ENCODE measurements at places on chromosomes 13 and 19.
A peak's percentile ranks its signal among the peaks of the same experiment; 100 is the strongest.

DNA sequence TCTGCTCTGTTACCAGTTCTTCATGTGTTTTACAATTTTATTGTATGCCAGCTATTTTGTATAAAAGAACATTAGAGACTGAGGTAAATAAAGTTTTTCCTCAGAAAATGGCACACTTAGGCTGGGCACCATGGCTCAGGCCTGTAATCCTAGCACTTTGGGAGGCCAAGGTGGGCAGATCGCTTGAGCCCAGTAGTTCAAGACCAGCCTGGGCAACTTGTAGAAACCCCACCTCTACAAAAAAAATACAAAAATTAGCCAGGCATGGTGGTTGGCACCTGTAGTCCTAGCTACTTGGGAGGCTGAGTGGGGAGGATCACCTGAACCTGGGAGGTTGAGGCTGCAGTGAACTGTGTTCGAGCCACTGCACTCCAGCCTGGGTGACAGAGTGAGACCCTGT lies 32.0 kb downstream of the CCDC8 start:
- no peak for DNase-seq

DNA sequence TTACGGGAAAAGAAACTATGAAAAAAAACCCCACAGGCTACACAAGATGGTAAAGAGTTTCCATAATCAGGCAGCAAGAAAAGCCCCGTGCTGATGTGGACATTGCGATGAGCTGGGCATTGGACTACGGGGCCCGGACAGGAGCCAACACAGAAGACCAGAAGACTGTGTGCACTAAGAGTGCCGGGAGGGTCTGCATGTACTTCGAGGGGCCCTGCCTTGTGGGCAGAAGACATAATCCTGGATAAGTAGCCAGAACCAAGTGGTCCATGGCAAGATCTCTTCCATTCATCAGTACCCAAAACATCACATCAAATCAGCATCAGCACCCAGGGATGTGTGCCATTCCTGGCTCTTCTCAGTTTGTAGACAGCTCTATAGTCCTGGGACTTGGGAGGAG lies 317.8 kb downstream of the FGF9 start:
- no peak for DNase-seq

- DNase-seq, result no peak
These were observed 2660.1 kb upstream of the PCDH20 start for GRCh38 chr13:64075543-64076271.

DNA sequence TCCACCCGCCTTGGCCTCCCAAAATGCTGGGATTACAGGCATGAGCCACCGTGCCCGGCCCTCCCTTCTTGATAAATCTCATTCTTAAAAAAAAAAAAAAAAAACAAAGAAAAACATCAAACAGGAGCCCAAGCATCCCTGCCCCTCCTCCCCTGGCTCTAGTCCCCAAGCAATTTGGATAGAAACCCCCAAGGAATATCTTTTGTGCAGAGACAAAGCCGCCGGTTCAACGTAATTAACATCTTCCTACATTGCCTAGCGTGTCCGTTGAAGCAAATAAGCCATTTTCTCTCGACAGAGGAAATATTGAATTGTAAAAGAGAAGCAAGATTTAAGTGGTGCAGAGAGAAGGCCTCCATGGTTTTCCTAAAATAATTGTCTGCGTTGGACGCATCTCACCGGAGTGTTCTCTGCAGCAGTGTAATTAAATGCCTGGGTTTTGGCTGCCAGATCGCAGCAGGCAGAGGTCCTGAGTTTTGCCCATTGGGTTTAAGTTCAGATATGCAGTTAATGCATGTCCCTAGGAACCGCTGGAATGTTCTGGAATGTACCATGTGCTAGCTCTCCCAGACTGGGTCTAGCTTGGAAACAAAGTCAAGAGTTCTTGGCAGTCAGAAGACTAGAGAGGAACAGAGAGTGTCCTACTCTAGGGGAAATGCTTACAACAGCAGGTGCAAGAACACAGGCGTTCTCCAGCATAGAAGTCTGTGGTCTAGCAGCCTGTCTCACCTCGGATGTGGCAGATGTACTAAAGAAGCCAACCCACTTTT lies 30.8 kb downstream of the PIN1 start:
- no peak for DNase-seq

DNA sequence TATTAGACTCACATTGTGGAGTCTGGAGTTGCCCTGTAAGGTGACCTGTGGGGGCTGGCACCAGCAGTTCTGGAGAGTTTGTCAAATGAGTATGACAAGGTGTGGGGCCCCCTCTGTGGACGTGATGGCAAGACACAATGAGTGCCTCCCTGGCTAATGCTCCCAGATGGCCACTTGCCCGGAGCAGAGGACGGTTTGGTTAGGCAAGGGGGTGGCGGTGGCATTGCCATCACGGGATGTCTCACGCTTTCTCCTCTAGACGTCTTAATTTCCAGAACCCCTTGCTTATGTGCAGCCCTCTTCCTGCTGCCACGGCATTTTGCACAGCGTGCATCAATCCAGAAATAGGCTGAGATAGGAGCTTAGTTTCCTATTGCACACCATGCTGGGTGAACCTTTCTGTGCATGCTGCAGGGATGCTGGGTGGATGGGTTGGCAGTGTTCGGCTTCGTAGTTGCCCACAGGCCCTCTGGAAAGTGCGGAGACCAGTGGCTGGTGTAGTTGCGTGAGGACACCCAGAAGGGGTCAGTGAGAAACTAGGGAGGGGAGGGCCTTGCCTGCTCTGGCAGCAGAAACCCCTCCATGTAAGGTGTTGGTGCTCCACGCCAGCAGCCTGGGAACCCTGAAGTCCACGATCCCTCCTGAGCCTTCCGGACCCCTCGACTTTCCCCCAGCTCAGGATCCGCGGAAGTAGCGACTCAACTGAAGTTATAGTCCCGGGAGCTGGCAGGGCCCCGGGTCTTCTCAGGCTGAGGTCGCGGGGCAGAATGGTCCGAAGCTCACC lies 18.1 kb upstream of the LRP3 start:
- DNase-seq, result peak; percentile 39

DNA sequence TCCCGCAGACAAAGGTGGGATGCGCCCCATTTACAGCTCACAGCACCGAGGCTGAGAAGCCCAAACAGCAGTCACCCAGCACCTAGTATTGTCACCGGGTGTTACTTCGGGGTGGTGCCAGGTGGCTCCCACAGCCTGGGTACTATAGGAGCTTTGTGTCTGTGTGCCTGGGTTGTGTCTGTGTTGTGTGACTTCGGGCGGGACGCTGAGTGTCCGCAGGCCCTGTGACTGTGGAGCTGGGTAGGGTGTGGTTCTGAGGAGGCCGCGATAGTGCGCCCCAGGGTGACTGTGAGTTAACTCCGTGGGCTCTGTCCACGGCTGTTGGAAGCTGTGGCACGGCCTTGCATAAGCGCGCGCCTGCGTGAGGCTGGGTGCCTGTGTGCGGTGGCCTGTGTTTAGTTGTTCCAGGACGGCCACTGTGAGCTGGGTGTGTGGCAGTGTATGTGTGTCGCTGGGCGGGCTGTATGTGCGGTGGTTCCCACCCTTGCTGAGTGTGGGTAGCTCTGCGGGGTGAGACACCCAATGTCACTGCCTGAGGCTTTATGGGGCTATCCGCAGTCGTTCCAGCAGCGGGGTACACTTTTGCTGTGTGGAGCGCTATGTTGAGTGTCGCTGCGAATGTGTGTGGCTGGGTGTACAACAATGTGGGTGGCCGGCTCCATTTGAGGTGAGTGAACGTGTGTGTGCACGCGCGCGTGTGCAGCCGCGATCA lies 559 bp upstream of the SSBP4 start:
- no peak for DNase-seq

DNA sequence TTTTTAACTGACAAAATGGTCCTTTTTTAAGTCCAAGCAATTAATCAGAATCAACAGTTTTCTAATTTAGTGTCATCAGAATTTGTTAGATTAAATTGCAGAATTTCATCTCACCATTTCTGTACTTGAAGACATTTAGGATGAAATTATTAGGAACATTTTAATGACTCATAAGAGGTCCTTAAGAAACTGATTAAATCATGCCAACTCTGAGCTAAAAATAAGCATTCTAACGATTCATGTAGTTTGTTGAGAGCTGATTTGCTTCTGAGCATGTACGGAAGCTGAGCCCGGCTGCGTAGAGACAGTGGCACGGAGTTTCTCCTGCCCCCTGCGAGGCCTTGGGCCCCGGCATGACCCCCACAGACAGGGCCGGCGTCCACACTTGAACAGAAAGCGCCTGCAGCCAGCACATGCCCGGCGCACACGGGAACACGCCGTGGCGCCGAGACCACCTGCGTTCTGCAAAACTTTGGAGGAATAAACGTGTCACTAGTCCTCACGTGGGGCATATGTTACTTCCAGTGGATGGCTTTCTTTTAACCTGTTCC lies 89.7 kb upstream of the MCF2L start:
- DNase-seq, result no peak

DNA sequence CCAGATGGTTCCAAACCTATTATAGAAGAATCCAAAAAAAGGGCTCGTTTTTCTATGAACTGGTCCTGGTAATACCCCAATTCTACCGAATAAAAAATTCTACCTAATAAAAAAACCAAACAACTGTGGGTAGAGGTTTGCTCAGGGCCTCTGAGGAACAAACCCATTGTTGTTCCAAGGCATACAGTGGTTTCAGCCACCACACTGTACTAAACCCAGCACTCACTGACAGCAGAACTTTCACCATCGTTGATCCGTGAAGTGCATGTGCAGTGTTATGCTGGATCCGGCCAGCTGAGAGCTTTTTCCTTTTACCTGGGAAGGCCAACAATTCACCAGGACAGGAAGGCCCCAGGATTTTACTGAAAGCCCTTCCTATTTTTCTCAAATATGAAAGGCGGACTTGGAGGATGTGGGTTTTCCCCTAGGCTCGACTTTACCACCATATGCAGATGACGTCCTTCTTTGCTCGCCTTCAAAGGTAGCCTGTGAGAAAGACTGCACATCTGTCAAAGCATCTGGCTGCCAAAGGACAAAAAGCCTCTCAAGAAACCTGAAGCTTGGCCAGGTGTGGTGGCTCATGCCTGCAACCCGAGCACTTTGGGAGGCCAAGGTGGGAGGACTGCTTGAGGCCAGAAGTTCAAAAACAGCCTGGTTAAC lies 7.2 kb upstream of the PABPC3 start:
- DNase-seq, result no peak

GRCh38 chr19:2309734-2310362 lies 1.9 kb upstream of the LINGO3 start:
- DNase-seq, result no peak

GRCh38 chr13:53068585-53069520 lies 40.2 kb downstream of the OLFM4 start:
- DNase-seq, result no peak

DNA sequence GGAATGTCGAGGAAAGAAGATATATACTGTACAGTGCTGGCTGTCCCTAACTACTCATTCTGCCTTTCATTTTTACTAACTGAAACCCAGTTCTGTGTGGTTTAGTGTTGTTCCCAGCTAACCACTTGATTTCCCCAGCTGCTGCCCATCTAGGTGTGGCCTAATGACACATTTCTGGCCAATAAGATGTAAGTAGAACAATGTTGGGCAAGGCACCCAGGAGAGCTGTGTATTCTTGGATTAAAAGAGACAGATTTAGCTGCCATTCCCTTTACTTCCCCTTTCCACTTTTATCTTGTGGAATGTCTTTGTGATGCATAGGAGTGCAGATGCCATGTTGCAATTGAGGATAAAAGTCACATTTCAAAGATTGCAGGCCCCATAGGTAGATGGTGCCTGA lies 28.3 kb upstream of the PCDH9 start:
- peak; percentile 6 for DNase-seq

DNA sequence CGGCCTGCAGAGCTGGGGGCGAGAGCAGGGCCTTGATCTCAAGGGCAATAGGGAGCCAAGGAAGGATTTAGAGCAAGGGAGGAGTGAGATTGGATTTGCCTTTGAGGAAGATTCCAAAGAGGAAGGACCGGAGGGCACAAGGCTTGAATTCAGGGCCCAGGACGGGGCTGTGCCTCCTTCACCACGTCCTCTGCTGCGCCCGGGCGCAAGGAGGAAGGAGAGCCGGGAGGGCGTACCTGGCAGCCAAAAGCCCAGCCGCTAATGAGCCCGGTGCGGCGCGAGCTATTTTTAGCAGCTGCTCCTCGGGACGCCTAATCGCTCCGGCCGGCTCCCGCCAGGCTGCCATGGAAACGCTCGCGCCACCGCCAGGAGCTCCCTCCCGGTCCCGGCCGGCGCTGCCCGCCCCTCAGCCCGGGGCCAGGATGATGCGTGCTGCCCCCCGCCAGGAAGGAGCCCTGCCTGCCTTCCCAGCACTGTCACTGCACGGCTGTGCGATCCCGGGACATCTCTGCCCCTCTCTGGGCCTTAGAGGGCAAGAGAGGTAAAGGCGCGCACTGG lies 31.3 kb downstream of the TINCR start:
- peak; percentile 30 for DNase-seq

- no peak for DNase-seq
These were observed 83.6 kb downstream of the KL start for GRCh38 chr13:33099860-33100259.

DNA sequence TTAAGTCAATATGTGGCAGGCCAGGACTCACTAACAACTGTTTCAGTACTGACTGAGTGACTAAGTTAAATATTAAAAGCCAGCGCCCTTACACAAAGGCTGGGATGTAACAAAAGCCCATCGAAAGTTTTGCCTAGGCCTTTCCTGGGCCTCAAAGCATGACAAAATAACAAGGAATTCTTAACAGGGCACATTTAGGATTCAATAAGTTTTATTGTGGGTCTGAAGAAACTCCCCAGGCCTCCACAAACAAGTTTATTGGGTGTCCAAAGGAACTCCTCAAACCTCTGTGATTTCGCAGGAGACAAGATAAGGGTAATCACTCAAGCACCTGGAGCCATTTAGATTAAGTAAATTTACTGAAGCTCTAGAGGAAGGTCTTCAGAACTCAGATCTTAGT lies 130.7 kb upstream of the SGCG start:
- DNase-seq, result no peak

GRCh38 chr19:4405977-4406376 lies 3.5 kb downstream of the CHAF1A start:
- DNase-seq, result no peak

GRCh38 chr13:33058776-33059327 lies 42.6 kb downstream of the KL start:
- DNase-seq, result no peak

GRCh38 chr13:101536079-101536478 lies 83.6 kb downstream of the ITGBL1 start:
- no peak for DNase-seq

DNA sequence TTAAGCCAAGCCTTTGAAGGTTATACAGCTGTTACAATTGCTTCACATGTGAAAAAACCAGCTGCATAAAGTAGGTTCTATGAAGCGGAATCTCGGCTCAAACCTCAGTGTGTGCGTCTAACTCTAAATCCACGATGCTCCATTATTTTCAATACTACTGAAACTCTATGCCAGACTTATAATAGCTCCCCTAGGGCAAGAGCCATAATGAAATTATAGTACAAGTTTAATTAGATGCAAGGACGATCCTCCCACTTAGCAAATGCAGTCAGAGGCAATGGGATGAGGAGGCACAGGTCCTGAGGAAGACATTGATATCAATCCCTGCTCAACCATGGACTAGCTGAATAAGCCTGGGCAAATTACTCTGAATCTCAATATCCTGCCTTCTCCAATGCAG lies 31.1 kb downstream of the SLC7A1 start:
- no peak for DNase-seq

- DNase-seq, result no peak
These were observed at the start of gene C19orf18 for GRCh38 chr19:57974434-57974833. Gene C19orf18 (minus strand): TSS chr19:57974534. CDS start chr19:57974432, 102 bp downstream.

Data from iris pigment epithelial cell (primary cell).